SJSA1 (cell line): ENCODE measurements at places on chromosomes 2 and 18. TPM values are rescaled to one million over a fixed set of nuclear protein-coding genes. Genes with fewer than 3 reads are reported as not detected.
A peak's percentile ranks its signal among the peaks of the same experiment; 100 is the strongest.

DNA sequence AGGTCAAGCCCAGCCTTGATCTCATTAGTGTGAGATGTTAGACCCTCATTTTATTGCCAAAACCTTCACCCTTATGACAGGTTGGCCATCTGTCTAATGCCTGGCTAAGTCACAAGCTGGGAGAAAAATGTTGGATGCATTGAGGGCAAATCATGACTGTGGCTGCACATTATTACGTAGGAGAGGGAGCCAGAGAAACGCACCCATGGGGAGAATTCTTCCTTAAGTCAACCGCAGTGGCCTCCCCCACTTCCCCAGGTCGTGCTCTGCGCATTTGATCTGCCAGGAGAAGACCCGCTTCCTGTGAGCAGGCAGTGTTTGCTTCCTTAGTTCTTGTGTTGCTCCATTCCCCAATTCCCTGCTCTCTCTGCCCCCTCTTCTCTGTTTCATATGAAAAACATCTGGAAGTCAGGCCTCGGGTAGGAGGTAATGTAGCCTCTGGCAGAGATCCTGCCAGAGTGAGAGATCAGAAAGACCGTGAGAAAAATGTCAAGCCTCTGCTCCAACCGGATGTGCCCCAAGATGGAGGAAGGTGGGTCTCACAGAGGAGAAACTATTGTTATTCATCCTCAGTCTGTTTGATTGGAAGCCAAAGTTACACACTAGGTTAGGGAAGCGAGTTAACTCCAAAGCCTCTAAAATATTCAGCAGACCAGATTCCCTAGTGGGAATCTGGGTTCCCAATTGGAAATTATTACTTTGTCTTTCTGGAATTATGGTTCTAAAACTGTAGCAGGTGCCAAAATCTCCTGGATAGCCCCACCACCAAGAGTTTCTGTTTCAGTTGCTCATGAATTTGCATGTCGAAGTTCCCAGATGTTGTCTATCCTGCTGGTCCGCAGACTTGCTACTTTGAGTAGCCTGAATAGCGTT lies 144.3 kb upstream of the PELI1 start:
- no peaks in the 10 kb centered on the region for H3K27me3 ChIP-seq
- no peaks in the 10 kb centered on the region for H3K36me3 ChIP-seq
- no peak overlapping the region for H3K27ac ChIP-seq

SLC39A6 gene
- total RNA-seq = 83.8 and 88.0 TPM in 2 replicates

NAT8 gene
- not detected in 2 replicates for total RNA-seq

- no peaks in the 10 kb centered on the region; the same call in 1 of the 2 replicates for H3K27me3 ChIP-seq
- H3K27ac ChIP-seq = no peak overlapping the region
- H3K4me1 ChIP-seq = no peaks in the 10 kb centered on the region
- DNase-seq = no peak
- no peak overlapping the region for H3K4me3 ChIP-seq
These were observed 375.2 kb downstream of the TRIB2 start for GRCh38 chr2:13091861-13092378.

GRCh38 chr2:190755772-190756415 lies 107.0 kb downstream of the NAB1 start:
- no peak overlapping the region for H3K27ac ChIP-seq
- H3K27me3 ChIP-seq = no peaks in the 10 kb centered on the region
- peaks cover 11% of the 10 kb centered on the region for H3K4me1 ChIP-seq
- no peaks in the 10 kb centered on the region for H3K36me3 ChIP-seq
- no peak overlapping the region for H3K4me3 ChIP-seq

DNA sequence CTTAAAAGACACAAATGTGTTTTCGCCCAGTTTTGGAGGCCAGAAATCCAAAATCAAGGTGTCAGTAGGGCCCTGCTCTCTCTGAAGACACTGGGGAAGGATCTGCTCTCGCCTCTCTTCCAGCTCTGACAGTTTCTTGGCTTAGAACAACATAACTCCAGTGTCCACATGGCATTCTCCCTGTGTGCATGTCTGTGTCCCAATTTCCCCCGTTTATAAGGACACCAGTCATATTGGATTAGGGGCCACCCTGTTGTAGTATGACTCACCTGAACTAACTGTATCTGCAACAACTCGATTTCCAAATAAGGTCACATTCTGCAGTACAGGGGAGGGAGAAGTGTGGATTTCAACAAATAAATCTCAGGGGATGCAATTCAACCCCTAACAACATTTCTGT lies 263.2 kb downstream of the SS18 start:
- no peaks in the 10 kb centered on the region for H3K36me3 ChIP-seq
- H3K4me1 ChIP-seq = peaks cover 63% of the 10 kb centered on the region
- peak; percentile 82 for DNase-seq
- peak overlapping the region; percentile 95 for H3K27ac ChIP-seq
- no peaks in the 10 kb centered on the region for H3K27me3 ChIP-seq
